ENCODE measurements at places on chromosomes 3 and 15.
A peak's percentile ranks its signal among the peaks of the same experiment; 100 is the strongest.

DNA sequence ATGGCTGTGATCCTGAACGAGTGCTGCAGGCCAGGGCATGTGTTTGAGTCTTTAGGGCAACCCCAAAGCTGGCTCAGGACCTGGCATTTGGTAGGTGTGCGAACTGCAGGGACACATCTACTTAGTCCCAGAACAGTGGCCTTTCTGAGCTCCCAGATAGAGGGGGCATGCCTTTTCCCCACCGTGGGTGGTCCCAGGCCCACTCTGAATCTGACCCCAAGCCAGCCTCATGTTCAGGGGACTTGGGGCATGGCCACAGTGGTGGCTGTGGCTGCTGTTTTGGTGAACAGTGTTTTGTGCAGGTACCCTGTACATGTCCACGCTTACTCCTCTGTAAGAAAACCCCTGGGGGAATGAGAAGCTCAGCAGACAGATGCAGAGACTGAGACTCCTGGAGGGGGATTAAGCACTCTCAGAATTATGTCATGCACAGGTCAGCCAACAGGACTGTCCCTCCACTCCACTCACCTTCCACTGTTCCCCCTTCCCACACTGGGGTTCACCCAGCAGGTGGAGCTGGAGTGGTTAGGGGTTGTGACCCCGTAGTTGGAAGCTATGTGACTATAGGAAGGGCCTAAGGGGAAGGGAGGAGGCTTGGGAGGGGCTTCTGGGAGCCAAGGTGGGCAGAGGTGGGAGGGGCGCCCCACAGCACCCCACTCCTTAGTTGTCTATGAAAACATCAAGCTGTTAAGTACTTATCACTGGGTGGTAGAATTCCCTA is 16.4 kb downstream of the ESYT3 start:
- DNase-seq: no peak

DNA sequence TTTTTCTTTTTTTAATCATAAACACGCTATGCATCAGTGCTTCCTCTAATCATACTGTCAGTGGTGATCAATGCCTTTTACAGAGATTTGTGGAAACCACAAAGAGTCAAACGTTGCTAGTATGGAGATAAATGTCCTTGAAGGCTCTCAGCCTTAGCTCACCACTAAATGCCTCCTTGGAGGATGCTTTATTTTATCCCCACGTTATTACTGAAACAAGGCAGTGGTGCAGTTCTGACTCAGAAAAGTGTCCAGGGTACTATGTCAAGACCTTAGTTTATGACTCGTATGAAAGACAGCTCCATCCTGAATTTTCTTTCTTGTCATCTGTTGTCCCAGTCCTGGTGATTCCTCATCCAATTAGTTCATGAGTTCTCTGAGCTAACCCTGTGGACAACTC is 1146.7 kb downstream of the IGSF11 start:
- no peak for DNase-seq

DNA sequence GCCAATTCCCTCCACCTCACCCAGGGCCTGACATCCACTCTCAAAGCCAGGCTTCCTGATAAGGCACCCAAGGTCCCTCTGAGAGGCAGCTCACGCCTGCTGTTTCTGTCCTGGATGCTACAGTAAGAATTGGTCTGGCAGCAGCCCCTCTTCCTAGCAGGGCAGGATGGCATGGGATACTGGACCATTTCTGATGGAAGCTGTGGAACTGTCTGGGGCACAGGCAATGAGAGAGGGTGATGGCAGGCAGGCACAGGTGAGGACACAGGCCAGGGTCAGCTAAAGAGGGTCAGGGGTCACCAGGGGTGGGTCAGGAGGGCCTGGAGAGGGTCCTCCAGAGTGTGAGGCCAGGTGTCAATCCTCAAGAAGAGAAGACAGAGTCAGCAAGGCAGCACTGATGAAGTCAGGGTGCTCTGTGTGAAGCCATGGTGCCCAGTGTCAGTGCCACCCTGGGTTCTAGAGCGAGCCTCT is 41.9 kb upstream of the SLC41A3 start:
- DNase-seq: no peak

GRCh38 chr15:45093013-45093412 is 21.0 kb downstream of the DUOX2 start:
- DNase-seq: no peak

DNA sequence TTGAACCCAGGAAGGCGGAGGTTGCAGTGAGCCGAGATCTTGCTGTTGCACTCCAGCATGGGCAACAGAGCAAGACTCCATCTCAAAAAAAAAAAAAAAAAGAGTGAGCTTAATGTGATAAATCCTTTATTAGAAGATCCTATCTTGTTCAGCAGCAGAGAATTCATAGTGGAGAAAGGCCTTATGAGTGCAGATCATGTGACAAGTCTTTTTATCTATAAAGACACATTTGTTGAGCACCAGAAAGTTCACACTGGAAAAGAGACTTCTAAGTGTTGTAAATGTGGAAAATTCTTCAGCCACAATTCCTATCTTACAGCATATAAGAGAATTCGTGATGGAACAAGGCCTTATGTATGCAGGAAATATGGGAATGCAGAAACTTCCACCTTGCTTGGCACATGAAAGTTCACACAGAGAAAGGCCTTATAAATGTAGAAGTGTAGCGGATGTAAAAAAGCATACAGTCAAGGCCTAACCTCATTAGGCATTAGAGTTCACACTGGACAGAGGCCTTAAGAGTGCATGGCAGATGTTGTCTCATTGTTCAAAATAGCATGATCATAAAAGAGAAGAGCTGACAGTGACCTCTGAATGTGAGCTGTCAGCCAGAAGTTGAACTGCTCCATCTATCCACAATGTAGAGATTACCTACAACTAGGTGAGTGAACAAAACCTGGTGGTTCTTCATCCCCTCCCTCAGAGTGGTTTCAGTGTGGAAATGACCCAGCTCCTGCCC is 16.7 kb downstream of the ADAM10 start:
- no peak for DNase-seq

- DNase-seq: no peak
Measured at GRCh38 chr3:147298511-147298982, 107.8 kb downstream of the ZIC4 start.

DNA sequence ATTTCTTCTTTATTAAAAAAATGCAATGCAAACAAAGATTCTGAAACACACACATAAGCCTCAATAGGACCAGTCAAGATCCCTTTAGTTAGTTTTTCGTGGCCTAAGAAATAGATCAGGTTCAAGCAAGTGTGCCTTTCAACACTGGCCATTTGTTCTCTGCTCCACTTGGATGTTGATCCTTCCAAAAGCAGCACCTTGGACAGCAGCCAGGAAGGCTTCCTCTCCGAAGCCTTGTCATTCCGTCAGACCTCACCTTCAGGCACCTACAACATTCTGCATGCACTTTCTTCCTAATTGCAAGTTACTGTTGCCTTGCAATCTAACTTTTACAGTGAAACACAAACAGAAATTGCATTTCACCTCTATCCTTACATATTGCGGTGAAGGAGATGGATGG is 155.9 kb upstream of the FEZF2 start:
- peak; percentile 1 for DNase-seq

DNA sequence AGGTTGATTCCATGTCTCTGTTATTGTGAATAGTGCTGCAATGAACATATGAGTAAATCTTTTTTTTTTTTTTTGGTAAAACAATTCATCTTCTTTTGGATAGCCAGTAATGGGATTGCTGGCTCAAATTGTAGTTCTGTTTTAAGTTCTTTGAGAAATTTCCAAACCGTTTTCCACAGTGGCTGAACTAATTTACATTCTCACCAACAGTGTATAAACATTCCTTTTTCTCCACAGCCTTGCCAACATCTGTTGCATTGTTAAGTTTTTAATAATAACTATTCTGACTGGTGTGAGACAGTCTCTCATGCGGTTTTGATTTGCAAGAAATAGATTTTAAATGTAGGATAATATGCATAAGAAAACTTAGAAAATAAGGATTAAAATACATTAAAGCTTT is 279.0 kb upstream of the EPHA3 start:
- no peak for DNase-seq

- no peak for DNase-seq
Measured at GRCh38 chr3:56908004-56908403, 106.3 kb upstream of the ARHGEF3 start.

DNA sequence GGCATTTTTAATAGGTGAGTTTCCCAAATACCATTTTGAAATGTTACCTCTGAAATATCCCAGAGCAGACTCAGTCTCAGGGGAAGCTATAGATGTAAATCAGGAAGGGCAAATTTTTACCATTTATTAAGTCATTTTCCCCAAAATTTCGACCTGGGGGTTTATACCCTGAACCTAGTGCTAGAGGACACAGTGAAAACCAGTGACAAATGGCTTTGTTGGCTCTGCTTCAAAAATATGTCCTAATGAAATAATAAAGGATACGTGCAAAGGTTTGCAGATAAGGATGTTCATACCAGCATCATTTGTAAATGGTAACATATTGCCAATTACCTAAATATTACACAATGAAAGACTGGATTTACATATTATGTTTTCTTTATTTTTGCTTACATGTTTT is 546.7 kb upstream of the ADAMTS9 start:
- no peak for DNase-seq

- no peak for DNase-seq
Measured at GRCh38 chr3:149473357-149474249, 894 bp upstream of the TM4SF4 start.

DNA sequence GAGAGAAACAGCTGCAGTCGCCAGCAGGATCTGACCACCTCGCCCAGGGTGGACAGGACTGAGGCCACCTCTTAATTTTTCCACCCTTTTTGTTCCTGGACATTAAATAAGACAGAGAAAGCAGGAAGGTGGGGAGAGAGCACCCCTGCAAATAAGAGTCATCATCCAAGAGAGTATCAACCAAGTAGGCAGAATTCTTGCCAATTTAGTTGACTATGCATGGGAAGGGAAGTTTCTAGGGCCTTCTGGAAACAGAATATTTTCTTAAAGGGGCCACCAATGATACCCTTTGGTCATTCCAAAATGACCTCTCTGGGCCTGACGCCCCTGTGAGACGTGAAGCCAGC is 136.2 kb downstream of the TJP1 start:
- no peak for DNase-seq

- DNase-seq: no peak
Measured at GRCh38 chr3:29679944-29680343, 399.1 kb downstream of the RBMS3 start.

DNA sequence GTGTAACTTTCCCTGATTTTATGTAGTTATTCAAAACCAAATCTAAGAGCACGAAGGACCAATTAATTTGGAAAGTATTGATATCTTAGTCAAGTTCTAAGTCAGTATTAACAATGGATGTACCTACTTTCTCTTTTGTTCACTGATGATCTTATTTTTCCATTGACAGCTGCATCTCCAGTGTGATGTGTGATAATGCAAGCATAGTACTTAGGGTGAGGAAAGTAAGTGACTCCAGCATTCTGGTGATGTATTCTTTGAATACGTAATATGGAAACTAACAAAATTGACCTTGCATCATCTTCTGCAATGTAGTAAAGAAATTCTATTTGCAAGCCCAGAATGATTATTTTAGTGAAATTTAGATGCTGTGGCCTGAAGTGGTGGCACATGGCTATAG is 22.4 kb downstream of the FBXW12 start:
- no peak for DNase-seq

DNA sequence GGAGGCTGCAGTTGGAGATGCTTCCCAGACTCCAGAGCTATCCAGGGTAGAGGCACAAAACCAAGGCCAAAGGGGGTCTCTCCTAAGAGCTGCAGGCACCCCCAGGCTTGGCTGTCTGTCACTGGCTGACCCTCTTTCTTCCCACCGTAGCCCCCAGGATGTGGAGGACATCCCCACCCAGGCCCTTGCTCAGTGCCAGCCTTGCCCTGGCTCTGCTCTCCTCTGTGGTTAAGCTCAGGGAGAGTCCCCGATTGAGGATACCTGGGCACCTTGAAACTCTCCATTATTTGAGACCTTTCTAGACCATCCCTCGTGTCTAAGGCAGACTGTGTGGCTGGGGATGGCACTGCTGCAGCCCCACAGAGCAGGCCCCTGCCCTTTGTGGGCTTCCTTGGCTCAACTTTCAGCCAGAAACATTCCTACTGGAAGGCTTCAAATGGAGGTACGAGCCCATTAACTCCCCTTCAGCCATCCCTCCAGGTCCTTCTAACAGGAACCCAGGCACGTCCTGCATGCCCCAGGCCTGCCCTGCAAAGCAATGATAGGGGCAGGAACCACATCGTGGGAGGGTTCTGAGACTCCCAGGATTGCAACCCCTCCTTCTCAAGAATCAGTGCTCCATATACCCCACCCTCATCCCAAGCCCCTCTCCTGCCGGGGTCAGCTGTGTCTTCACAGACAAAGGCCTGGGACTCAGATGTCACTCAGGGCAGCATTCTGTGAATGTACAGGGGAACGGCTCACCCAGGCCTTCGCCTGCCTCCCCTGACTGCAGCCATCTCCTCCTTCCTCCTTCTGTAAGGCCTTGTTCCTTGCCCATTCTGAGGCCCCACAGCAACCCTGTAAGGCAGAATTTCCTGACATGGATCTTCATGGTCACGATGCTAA is 102.9 kb upstream of the ABHD17C start:
- no peak for DNase-seq

- DNase-seq: no peak
Measured at GRCh38 chr3:172646439-172647015, 64.3 kb downstream of the NCEH1 start.

DNA sequence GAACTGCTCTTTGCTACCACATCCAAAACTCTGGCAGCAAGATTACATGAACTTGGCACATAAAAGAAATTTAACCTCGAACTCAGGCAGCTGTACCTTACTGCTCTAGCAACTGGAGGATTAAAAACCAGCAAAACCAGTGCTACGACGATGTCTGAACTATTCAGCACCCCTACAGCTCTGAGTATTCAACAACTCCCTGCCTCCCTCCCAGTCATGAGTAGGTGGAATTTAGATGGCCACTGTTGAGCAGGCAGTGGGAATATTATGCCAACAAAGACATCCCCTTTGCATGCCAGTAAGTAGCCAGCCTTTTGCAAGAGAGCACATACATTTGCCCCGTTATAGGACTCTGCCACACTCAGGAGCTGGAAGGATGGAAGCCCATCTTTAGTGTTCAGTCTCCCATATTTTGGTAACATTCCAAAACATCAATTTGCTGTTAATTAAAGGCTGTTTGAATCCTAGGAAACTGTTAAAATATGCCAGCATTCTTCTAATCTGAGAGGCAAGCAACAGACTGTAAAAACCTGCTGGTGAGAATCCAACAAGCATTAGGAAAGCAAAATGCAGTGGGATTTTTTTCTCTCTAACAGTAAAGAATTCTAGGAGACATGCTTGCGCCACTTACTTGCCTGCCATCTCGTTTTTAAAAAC is 85.4 kb downstream of the ZNF385D start:
- DNase-seq: no peak

GRCh38 chr15:77695961-77696582 is 63.4 kb upstream of the LINGO1 start:
- no peak for DNase-seq

- DNase-seq: no peak
Measured at GRCh38 chr3:173703771-173704170, 306.2 kb downstream of the NLGN1 start.

DNA sequence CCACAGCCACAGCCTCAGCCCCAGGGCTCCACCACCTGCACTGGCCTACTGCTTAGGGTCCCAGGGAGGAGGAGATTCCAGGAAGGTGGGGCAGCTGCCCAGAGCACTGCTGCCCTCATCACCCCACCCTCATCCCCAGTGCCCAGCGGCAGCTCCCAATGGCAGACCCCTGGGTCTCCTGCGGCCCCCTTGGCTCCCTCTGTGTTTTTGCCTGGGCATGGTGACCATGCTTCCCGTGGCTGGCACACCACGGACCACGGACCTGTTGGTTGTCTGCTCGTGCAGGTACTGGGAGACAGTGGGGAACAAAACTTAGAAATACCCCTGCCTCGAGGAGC is 2.7 kb downstream of the CHST13 start:
- DNase-seq: no peak
